Colonic mucosa (tissue), 4 donors: ENCODE measurements at places on chromosomes 7 and 10.

- peak; percentile 39 for DNase-seq
Measured at GRCh38 chr7:27189997-27190748, 5.1 kb upstream of the HOXA11 start.

GRCh38 chr10:133379152-133379800 is at the start of gene PAOX:
TSS of gene PAOX (plus strand) at chr10:133379262. CDS start at chr10:133379317, 55 bp downstream.
- peak; percentile 72 for DNase-seq

DNA sequence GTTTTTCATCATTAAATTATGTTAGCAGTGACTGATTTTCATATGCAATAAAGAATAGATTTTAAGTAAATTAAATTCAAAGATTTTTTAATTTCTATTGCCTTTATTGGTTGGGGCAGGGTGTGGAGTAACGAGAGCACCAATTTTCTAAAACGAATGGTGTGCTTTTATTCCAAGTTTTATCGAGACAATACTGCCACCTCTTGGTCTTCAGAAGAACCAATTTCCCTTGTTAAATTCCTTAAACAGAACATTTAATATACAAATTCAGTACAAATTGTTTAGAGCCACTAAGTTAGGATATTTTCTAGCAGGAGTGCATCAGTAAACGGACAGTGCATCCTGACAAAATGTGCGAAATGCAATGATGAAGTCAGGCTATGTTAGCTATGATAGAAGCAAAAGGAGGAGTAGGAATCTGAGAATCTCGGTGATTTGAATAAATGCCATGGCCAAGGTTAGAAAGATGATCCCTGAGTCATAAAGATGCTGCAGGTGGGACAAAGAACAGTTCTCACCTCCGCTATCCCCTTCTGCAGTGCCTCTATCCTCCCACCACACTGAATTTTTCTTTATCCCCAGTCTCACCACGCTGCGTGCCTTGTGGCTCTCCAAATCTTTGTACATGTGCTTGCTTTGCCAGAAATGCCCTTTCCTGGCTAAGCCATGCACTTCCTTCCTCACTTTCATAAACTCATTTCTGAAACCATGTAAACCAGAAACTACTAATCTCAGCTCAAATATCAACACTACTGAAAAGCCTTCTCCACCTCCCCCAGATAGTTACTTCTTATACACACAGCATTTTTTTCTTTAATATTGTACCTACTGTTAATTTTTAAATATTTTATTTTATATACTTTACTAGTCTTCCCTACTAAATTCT is 31.9 kb upstream of the AGBL3 start:
- DNase-seq: no peak

GRCh38 chr10:13690281-13690825 is 103.6 kb downstream of the PRPF18 start:
- no peak for DNase-seq

DNA sequence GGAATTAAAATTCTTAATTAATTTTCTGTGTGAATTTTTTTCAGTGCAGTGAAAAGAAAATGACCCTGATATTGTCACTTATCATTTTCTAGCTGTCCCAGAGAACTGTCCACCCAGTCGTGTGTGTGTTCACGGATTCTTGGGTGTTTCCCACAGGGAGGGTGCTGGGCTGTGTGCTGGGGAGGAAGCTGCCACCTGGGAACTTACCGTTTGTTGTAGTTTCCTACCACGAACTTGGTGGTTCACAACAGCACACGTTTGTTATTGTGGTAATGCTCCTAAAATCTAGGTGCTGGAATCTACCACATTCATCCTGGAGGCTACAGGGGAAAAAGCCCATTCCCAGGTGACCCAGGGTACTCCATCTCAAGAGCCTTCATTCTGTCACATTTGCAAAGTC is 276.1 kb downstream of the GLRX3 start:
- DNase-seq: no peak

- peak; percentile 30 for DNase-seq
Measured at GRCh38 chr10:21675157-21675796, 141.2 kb downstream of the MLLT10 start.
